MV-4-11 (cell line): ENCODE measurements at places on chromosomes 16 and 17.

DNA sequence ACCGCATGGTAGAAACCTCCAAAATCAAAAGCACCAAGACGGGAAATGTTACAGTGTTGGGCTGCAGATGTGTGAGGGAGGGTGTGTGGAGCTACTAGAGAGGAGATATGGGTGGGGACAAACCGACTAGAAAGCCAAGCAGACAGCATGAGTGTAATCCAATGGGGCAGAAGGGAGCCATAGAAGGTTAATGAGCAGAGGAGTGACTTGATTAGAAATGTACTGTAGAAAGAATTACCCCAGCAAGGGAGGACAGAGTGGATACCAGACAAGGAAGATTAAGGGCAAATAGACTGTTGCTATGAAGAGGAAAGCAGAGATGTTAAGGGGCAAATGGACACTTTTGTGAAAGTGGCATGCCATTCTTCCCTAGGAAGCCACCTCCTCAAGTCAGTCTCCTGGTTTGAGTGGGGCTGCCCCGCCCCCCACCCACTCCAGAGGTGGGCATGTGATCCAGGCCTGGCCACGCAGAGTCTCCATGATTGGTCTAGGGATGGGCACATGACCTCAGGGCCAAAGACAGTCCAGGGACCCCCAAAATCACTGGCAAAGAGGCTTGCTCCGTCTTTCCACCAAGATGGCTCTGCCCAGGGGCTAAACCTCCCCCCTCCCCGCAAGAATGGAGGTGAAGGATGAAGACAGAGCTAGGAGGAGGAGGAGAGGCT is 4.3 kb downstream of the COTL1 start:
- no peak for DNase-seq

- DNase-seq = peak; percentile 96
Observed at GRCh38 chr17:13931800-13932460, 137.4 kb upstream of the COX10 start.

DNA sequence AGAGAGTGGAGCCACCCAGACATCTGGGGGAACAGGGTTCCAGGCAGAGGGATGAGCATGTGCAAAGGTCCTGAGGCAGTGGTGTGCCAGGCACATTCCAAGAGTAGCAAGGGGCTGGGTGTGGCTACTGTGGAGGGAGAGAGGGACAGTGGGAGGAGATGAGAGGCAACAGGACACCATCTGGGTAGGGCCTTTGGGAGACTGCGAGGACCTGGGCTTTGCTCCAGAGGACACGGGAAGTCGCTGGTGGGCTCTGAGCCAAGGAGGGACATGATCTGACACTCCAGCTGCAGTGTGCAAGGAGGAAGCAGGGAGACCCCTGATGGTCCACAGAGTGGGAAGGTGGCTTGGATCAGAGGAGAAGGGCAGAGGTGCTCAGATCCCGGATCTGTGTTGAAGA is 56.7 kb upstream of the MED9 start:
- no peak for DNase-seq

DNA sequence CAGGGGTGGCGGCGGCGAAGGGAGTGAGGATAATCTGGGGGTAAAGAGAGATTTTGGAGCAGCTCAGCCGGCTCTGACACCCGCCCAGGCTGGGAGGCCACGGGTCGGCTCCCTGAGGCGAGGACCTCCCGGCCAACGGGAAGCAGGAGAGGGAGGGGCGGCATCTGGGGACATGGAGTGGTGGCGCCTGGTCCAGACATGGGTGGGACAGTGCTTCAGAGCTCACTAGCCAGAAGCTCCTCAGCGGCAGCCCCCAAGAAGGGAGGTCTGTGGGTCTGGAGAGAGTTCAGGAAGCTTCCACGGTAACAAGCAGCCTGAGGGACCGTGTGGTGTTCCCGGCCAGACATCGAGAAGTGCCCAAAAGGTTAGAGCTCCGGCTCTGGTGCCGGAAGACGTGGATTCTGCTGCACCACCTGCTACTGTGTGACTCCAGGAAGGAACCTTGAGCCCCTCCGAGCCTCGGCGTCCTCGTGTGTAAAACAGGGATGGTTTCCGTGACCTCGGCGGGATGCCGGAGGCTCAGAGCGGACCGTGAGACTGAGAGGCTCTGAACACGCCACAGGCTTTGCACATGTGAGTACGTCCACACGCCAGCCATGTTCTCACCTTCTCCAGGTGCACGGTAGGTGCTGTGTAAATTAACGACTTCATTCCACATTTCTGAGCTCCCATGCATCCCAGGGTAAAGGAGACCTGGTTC is 56.9 kb downstream of the TIMM22 start:
- DNase-seq = no peak

GRCh38 chr17:44310609-44311376 is 2.4 kb downstream of the RUNDC3A start:
- DNase-seq = no peak
